ENCODE measurements at places on chromosomes 5 and 9.

DNA sequence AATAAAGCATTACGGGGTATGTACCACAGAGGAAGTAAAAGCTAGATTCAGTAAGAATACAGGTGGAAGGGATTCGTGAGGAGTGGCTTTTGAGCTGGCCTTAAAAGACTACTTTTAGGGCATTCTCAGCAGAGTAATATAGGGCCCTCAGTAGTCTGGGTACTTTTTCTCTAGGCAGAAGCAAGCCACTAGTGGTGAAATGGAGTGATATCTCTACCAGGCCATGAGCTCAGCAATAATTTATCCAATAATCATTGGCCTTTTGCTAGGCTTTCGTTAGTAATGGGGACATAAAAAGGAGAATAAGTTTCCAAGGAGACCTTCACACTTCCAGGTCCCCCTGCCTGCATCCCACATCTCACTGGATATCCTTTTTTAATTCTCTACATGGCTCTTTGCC is 1.7 kb downstream of the POLR3G start:
- no peak for DNase-seq

- no peak for DNase-seq
These were observed 195.8 kb downstream of the CACNA1B start for GRCh38 chr9:138073408-138073807.

DNA sequence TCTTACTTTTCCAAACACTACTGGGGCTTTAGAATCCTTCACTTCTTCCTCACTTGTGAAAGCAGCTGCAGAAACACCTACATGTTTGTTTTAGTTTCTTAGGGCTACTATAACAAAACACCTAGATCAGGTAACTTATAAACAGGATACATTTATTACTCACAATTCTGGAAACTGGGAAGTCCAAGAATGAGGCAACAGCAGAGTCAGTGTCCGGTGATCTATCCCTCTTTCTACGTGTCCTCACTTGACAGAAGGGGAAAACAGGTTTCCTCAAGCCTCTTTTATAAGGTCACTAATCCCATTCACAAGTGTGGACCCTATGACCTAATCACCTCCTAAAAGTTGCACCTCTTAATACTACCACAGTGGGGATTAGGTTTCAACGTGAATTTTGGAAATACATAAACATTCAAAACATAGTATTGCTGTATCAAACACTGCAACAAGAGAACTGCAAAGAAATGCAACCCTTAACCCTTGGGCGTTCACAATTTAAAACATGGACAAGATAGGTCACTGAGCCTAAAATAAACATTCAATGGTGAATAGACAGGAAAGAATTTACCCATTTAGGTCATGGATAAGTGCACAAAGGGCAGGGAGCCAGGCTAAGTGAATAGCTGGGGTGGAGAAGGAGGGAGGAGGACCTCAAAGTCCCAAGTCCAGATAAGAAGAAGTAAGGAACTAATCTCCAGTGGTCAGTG is 104.3 kb downstream of the PIK3R1 start:
- no peak for DNase-seq

- no peak for DNase-seq
These were observed 39.7 kb downstream of the CHSY3 start for GRCh38 chr5:129943936-129944335.

DNA sequence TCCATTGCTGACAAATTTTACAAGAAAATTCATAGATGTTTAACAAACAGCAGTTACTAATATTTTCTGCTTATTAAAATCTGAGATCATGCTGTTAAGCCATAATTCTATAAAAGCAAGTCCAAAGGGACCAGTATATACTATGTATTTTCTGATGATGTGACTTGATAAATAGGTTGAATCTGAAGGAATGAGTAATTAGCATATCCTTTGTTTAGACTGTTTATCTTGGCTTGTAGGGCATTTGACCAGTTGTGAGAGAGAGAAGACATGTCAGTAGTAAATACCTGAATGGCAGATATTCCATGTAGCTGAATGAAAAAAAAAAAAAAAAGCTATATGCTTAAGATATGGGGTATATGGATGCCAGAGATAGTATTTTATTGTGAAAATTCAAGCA is 14.6 kb downstream of the CPEB4 start:
- DNase-seq, result no peak

DNA sequence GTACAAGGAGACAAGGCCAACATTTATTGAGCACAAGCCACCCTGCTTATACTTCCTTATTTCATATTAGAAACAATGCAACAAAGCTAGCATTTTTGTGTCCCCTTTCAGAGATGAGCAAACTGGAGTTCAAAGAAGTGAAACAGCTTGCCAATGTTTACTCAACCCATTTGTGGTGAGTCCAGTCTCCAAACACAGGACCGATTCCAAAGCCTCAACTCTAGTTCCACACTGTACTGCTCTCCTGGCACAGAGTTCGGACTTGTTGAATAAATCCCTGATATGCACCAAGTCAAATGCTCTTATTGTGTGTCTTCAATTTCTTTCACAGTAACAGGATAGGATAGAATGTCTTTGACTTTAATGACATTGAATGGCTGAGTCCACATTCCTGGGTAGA is 604.8 kb upstream of the BRINP1 start:
- no peak for DNase-seq

GRCh38 chr9:15158064-15158463 is 149.0 kb downstream of the TTC39B start:
- DNase-seq, result no peak

DNA sequence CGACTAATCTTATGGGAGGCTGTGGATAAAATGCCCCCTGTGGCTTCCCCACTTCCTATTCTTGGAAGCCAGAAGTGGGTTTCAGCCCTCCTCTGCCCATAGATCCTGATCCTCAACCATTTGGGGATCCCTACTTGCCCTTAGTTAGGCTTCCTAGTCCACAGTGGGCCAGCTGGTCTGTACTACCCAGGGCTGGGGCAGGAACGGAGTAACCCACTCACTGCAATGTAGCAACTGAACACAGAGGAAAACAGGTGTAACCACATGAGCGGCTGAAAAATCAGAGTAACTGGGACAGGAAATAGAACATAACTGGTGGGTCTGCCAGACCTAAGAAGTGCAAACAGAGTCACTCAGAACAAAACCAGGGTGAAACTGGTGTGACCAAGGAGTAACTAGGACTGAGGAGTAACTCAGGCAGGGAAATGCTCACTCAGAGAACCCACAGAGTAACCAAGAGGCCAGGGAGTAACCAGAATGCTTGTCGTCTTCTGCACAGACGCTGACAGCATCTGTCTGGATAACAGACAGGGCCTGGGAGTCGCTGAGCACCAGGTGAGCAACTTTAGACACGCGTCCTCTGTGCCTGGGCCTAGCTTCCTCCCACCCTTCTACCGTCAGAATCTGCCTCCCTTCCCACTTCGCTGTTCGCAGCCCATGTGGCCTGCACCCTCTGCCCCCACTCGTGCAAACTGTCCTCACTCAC is 1.0 kb downstream of the AQP3 start:
- no peak for DNase-seq

- DNase-seq, result no peak
These were observed 64.2 kb upstream of the RANBP3L start for GRCh38 chr5:36365896-36366295.

DNA sequence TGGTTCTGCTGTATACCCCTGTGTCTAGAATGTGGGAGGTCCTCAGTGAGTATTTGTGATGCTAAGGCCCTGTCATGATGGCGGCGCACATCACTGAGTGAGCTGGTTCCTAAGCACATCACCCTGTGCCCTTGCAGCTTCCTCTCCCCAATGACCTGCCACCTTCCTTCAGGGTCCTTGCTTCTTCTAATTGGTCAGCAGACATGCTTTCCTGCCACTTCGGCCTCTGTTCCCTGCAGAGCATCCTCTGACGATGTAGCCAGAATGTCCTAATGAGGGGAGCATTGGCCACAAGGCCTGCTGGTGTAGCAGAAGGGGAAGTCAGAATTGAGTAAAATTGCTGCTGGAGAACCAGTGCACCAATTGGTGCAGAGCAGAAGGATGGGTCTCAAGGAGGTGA is 31.1 kb upstream of the ANGPTL2 start:
- no peak for DNase-seq

- DNase-seq, result no peak
These were observed 13.5 kb downstream of the ZNF346 start for GRCh38 chr5:177035976-177036375.

- DNase-seq, result no peak
These were observed 17.2 kb upstream of the HK3 start for GRCh38 chr5:176916337-176916736.

GRCh38 chr9:121156263-121156731 is 45.4 kb downstream of the RAB14 start:
- peak; percentile 67 for DNase-seq

DNA sequence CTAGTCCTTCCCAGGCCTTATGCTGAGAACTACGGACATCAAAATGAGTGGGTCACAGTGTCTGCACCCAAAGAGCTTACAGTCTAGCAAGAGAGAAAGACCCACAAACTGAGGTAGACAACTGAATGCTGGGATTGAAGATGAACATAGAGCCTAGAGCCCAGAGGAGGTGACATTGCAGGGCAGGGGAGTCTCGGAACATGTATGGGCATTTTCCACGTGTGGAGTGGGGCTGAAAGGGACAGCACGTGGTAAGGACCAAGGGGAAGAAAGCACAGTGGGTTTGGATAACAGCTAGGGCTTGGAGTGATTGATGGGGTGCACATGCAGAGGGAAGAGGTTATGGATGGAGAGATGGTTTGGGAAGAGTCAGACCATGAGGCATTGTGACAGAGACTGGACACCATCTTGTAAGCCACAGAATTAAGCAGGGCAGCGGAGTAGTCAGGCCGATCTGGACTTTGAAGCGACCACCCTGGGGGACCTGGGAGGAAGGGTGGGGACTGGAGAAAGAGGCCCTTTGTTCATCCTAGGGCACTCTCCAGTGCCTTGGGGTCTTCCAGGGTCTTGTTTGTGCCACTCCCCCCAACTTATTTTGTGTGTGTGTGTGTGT is 47.5 kb upstream of the SH3PXD2B start:
- no peak for DNase-seq

DNA sequence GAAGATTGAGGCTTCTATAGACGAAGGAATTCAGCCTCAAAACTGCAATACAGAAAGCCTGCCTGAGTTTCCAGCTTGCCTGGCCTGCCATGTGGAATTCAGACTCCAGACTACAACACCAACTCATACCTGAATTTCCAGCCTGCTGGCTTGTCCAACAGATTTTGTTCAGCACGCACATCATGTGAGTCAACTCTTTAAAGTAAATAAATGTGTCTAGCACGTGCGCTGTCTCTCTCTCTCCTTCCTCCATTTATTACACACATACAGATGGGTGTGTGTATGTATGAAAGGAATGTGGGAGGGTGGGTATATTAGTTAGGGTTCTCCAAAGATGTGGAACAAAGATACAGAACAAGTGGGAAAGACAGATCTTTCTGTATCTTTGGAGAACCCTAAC is 82.4 kb upstream of the TAS2R1 start:
- peak; percentile 76 for DNase-seq

GRCh38 chr5:180785794-180786221 is 16.8 kb downstream of the MGAT1 start:
- peak; percentile 49 for DNase-seq

DNA sequence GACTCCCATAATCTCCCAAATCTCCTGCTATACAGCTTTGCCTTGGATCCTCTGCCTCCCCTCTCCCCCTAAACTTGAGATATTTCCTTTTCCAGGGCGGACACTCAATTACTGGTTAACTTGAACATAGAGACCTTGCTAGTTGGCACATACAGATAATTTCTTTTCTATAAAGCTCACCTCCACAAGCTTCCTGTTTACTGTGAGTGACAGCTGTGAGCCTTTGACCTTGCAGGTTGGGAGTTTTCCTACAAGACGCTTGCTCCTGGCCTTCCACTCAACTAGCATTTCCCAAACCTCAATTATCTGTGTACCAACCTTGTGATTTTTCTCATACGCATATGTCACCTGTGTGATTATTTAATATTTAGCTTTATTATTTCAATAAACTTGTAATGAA is 114.5 kb downstream of the GNA14 start:
- DNase-seq, result no peak

GRCh38 chr5:1878050-1878849 is 4.5 kb downstream of the IRX4 start:
- DNase-seq, result no peak
